ENCODE measurements at places on chromosomes 4 and X.
A peak's percentile ranks its signal among the peaks of the same experiment; 100 is the strongest.

GRCh38 chrX:5870238-5870637, 358.4 kb downstream of the NLGN4X start:
- DNase-seq, result no peak

DNA sequence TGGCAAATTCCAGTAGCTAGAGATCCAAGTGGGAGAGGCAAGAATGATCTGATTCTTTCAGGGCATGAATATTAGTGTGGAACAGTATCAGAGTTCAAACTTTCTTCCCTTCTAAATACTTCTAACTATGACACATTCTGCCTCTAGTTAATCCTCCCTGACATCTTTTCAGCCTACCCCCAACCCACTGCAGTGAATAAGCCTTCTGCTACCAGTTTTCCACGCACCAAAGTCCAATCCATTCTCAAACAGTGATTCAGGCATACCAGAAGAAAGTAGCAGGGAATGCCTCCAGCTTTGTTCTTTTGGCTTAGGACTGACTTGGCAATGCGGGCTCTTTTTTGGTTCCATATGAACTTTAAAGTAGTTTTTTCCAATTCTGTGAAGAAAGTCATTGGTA, 155.4 kb upstream of the FTHL17 start:
- no peak for DNase-seq

DNA sequence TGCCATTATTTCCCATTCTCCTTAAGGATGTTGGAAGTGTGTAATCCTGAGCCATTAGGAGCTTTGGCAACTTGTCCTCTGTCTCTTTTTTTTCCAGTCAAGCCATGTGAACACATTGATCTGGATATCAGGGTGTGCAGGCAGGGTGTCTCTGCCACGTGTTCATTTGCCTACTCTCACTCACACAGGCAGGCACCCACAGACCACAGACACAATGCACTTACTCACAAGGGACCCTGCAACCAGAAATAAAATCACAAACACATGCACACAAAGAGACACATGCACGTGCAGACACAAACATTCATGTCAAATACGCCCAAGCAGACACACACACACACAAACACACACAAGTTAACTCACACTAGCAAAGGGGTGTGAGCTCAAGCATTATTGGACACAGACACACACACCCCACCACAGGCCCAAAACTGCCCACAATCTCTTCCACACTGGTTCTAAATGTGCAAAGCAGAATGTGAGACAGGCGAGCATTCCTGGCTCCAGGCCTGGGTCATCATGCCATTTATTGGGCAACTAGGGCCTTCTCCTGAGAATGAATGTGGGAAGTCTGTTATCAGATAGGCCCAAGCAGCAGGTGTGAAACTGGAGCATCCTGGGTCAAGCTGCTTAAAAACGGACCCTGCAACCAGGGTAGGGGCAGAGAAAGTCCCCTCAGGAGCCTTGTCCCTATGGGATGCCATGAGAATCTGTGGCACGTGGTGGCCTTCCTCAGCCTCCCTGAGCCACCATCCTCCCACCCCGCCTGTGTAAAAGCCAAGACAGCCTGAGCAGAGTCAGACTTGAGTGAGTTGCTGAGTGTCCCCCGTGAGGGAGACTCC, 63.4 kb downstream of the NBDY start:
- DNase-seq, result no peak

DNA sequence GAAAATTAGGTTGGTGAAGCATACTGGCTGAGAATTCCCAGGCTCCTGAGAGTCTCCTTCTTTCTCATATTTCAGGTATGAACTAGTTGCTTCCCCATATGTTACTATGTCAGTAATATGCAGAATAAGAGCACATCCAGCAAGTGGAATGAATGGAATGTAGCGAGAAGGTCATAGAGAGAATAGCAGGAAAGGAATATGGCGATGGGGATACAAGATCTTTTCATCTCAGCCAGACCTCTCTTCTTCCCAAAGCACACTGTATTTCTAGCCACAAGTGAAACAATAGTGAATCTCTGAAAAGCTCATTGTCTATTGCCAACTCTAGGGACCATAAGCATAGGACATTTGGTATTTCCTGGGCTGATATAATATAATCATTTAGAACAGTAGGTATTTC, 54.6 kb upstream of the MMAA start:
- DNase-seq, result no peak

DNA sequence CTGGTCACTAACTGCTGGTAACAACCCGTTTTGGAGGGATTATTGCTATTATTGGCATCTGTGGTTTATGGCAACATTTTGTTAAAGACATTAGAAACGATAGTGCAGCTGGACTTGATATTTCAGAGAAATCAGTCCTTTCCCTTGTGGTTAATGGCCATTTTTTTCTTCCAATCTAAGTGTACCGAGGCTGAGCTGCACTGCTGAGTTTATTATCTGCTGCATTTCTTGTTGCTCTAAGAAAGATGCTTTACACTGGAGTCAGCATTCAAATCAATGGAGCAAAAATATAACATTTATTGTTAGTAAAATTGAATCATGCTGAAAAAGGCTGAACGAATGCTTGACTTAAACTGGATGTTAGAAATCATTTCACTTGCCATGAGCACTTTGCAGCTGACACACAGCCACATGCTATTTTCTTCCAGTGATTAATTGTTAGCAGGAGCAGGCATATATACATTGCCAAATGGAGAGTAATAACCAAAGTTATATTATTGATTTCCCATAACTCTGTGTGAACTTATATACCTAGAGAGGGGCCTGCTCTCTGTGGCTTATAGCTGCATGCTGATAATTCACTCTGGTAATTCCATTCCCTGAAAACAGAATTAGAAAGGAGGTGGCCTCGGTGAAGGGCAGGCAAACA, 66.5 kb upstream of the TTC29 start:
- peak; percentile 57 for DNase-seq

GRCh38 chr4:98958065-98958464, 29.1 kb upstream of the EIF4E start:
- no peak for DNase-seq

GRCh38 chr4:54852602-54853001, 194.8 kb downstream of the KIT start:
- no peak for DNase-seq

DNA sequence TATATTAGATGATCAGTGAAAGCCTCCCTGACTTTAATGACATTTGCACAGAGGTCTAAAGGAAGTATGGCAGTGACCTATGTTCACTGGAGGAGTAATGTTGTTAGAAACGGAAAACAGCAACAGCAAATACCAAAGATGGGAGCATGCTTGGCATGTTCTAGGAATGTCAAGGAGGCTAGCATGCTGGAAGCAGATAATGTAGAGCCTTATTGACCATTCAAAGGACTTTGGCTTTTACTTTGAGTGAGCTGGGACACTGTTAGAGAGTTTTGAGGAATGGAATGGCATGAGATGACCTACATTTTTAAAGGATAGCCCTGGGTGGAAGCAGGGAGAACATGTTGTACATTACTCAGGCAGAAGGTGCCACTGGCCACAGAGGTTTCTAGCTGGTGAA, 6.0 kb downstream of the RPA4 start:
- DNase-seq, result no peak

- no peak for DNase-seq
Observed at GRCh38 chr4:68953056-68953596, 1.5 kb upstream of the UGT2A3 start.

GRCh38 chr4:18398661-18399060, 377.1 kb upstream of the LCORL start:
- DNase-seq, result peak; percentile 87

GRCh38 chr4:87497159-87497558, 32.0 kb downstream of the SPARCL1 start:
- no peak for DNase-seq

- DNase-seq, result peak; percentile 44
Observed at GRCh38 chrX:13569479-13570260, at the start of gene EGFL6. EGFL6 (plus strand) TSS chrX:13569601; CDS start chrX:13569862, 261 bp downstream.

DNA sequence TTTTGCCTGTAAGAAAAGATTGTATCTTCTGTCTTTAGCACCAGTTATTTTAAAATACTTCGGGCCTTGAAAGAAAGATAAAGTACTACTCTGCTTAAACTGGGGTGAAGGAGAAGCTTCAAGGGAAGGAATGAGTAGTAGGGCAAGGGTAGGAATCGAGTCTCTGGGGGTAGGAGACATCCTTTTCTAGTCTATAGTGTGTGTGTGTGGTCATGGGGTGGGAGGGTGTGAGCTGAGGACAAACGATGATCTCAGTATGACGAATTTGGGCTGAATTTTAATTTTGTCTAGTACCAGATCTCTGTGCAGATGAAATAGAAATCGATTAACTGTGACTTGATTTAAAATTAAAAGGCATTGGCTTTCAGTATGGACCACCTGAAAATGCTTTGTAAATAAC, 3.3 kb upstream of the MYOZ2 start:
- no peak for DNase-seq

GRCh38 chr4:183875251-183875825, 29.8 kb upstream of the STOX2 start:
- no peak for DNase-seq

GRCh38 chr4:13142726-13143125, 341.4 kb downstream of the RAB28 start:
- no peak for DNase-seq

- DNase-seq, result peak; percentile 85
Observed at GRCh38 chr4:40908702-40909362, 159.1 kb downstream of the NSUN7 start.

GRCh38 chrX:13721819-13722519, 12.5 kb downstream of the TRAPPC2 start:
- DNase-seq, result peak; percentile 54

GRCh38 chrX:20378233-20378920, 111.7 kb upstream of the RPS6KA3 start:
- no peak for DNase-seq

- DNase-seq, result peak; percentile 64
Observed at GRCh38 chr4:37803348-37803973, 23.0 kb upstream of the PGM2 start.

DNA sequence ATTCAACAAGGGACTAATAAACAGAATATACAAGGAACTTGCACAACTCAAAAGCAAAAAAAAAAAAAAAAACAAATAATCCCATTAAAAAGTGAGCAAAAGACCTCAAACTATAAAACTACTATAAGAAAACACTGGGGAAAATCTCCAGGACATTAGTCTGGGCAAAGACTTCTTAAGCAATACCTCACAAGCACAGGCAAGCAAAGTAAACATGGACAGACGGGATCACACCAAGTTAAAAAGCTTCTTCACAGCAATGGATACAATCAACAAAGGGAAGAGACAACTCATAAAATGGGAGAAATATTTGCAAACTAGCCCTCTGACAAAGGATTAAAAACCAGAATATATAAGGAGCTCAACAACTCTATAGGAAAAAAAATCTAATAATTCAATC, 17.1 kb upstream of the BMP15 start:
- DNase-seq, result no peak

DNA sequence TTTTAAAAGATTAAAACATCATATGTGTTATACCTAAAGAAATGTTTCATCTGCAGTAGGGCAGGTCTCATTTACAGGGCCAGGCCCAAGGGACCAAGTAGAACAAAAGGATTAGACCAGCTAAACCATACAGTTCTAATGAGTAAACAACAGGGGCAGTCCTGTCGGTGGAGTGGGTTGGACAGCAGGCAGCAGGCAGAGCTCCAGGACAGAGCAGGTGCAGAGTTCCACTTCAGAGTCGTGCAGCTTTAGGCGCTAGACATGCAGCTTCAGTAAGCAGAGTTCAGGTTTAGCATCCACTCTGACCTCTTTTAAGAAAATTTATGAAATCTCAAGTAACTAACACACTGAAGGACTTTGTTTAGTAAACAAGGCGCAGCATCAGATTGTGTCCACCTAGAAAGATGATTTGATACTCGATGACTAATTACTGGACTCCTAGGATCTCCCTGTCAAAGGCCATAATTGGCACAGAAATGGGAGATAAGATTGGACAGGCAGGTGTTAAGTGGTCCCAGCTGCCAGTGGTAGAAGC, 487.7 kb upstream of the INTU start:
- peak; percentile 58 for DNase-seq

DNA sequence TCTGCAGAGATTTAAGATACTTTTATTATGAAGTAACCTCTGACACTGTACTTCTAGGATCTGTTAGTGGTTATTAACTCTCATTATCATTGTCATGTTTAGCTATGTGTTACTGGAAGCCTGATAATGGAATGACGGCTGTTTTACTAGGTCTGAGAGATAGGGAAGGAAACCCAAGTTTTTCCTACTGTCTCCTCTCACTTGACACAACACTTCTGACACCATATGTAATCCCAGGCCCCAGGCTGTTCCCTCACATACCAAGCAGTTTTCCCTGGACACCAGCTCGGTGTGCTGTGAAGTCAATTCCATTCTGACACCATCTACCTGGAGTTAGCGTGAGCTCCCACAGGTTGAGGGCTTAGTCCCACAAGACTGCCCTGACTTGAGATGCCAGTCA, 85.6 kb downstream of the ZNF674 start:
- no peak for DNase-seq

GRCh38 chr4:68655764-68656444, 14.5 kb downstream of the UGT2B15 start:
- no peak for DNase-seq

DNA sequence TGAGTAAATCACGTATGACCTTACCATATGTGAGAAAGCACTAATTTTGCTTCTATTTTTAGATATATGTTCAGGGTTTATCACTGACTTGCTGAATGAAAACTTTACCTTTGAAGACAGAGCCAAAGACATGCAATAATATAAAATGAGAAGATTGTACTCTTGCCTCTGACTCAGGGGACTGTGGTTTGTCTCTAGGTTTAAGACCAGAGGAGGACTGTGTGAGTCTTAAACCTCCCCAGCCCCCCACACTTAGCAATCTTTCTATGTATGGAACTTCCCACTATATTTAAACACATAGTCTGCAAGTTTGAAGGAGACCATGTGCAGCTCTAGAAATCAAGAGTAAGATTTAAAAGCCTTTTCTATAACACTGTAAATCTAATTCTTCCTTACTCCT, 368.7 kb upstream of the FAM241A start:
- no peak for DNase-seq

DNA sequence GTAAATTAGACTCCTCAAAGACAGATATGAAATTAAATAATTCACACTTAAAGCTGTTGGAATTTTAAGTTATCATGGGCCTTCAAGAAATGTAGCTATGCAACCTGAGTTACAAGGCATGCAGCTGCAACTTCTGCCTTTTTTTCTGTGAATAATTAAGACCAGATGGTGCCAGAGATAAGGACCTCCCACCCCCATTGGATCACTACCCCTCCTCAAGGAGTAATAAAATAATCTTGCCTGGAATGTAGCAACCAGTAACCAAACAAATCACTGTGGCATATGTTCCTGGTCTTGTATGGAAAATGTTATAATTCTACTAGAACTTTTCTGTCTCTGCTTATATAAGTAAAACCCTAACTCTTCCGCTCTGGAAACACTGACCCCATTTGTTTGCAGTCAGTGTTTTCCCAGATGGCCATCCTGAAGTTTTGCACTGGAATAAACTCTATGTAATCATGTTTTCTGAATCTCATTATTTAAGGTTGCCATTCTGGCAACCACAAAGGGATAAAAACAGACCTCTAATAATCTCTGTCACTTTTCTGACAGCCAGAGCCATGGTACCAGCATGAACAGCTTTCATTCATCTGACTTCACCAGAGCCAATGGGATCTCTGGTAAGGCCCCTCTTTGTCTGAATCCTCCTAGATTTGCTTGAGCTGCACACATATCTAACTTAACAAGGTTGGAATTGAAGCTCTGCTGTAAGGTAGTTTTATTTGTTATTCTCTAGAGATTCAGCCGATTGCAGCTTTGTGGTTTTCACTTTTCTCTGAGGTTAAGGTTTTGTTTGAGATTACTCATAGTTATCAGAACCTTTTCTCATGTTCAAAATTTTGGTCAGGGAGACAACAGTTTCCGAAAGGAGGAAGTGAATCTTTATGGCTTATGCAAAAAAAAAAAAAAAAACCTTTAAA, 274.6 kb downstream of the NAF1 start:
- DNase-seq, result peak; percentile 1

Data from eye (tissue), 1 donor.